ENCODE measurements at places on chromosomes 4 and X.

- DNase-seq = no peak
Observed at GRCh38 chr4:18022572-18023050, 1.1 kb upstream of the LCORL start.

DNA sequence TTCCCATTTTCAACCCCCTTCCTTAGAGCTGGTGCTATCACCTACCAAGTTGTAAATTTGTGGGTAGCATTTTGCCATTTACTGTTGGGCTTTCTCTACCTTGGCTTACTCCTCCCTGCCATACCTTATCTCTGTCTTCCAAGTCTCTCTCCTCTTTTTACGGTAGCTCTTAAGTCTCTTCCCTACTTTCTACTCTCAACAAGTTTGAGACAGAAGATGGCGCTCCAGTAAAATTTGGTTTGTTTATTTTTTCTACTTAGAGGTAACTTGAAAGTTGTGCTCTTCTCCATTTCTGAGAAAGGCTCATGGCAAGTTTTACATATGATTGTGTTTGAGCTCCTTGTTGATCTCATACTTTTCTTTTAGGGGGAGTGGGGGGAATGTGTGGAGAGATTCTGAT, 1508.1 kb downstream of the TECRL start:
- no peak for DNase-seq

DNA sequence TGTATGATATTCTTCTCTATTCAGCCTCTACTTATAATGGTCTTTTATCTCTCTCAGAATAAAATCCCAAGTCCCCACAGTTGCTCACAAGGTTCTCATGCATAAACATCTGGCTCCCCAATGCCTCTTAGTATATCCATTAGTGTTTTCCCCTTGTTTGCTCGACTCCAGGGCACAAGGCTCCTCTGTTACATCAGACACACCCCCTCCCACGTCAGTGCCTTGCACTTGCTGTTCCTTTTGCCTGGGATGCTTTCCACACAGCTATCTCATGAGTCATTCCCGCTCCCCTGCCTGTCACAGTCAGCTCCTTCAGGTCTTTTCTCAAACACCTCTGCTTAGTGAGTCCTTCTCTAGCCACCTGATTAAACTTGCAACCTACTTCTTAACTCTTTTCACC, 260.2 kb downstream of the IL1RAPL1 start:
- DNase-seq = no peak

GRCh38 chr4:92520563-92520962, 216.8 kb downstream of the GRID2 start:
- DNase-seq = no peak
